NCI-H1694 (cell line): ENCODE measurements at places on chromosomes 4 and X.
A peak's percentile ranks its signal among the peaks of the same experiment; 100 is the strongest.

GRCh38 chr4:100880011-100880410 is 362.2 kb upstream of the EMCN start:
- no peak for DNase-seq

GRCh38 chrX:53950130-53950733 is 94.0 kb downstream of the PHF8 start:
- no peak for DNase-seq

- no peak for DNase-seq
These were observed 11.2 kb downstream of the CHST7 start for GRCh38 chrX:46584736-46585135.

- no peak for DNase-seq
These were observed 17.8 kb downstream of the PDCL2 start for GRCh38 chr4:55574252-55574651.

DNA sequence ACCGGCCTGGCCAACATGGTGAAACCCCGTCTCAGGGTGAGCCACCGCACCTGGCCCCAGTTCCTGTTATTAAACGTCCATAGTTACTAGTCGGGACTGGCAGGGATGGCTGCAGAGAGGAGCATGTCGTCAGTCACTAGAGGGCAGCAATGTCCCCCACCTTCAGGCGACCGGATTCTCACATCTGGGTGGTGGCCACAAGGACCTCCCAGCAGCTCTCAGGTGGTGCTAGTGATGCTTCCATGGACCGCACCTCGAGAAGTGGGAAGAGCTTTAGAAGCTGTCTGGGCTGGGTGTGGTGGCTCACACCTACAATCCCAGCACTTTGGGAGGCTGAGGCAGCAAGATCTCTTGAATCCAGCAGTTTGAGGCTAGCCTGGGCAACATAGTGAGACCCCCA is 13.3 kb upstream of the IL3RA start:
- DNase-seq: no peak

DNA sequence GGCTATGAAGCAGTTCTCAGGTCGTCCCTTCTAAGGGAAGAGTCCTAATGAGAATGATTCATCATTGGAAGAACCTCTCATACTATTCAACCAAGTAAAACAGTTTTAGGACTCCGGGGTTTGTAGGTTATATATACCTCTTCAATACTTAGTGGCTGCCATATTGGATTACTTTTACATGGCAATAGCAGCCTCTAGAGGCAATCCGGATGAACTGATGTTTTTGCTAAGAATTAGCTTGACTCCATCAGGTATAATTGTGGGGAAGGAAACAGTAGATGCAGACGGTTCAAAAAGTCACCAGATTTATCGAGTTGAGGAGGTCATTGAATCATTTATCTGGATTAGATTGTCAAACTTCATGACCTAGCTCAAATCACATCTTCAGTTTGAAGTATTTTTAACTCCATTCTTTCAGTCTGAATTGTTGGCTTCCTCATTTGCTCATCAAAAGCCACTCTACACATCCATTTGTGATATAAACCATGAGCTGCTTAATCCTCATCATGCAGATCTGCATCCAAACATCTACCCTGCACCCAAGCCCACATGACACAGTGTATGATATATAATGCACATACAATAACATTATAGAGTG is 28.4 kb downstream of the GUCY1B1 start:
- DNase-seq: peak; percentile 13

DNA sequence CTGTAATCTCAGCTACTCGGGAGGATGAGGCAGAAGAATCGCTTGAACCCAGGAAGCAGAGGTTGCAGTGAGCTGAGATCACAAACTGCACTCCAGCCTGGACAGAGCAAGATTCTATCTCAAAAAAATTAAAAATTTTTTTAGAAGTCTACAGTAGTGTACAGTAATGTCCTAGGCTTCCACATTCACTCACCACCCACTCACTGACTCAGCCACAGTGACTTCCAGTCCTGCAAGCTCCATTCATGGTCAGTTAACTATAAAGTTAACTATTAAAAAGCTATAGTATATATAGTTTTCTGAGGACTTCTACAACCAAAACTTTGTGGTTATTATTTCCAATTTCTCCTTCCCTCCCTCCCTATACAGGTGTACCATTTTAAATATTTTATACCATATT is 34.7 kb upstream of the NEUROG2 start:
- DNase-seq: no peak

DNA sequence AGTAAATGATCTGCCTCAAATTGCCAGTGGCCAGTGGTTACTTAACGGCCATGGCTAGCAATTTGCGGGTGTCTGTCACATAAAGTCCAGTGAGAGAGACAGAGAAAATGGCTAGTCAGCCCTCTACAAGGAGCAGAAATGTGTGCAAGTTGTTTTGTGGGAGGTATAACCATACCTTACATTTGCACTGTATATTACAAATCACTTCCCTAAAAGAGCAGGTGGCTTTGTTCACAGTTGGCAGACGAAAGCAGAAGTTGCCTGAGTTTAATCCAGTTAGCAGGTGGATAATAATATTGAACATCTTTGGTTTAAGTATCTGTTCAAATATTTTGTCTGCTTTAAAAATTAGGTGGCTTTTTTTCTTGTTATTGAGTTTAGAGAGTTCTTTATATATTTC is 15.6 kb downstream of the SRPX start:
- DNase-seq: no peak

GRCh38 chr4:110104661-110105060 is 93.8 kb downstream of the ELOVL6 start:
- no peak for DNase-seq

GRCh38 chrX:140180585-140180984 is 215.3 kb upstream of the CXorf66 start:
- no peak for DNase-seq

DNA sequence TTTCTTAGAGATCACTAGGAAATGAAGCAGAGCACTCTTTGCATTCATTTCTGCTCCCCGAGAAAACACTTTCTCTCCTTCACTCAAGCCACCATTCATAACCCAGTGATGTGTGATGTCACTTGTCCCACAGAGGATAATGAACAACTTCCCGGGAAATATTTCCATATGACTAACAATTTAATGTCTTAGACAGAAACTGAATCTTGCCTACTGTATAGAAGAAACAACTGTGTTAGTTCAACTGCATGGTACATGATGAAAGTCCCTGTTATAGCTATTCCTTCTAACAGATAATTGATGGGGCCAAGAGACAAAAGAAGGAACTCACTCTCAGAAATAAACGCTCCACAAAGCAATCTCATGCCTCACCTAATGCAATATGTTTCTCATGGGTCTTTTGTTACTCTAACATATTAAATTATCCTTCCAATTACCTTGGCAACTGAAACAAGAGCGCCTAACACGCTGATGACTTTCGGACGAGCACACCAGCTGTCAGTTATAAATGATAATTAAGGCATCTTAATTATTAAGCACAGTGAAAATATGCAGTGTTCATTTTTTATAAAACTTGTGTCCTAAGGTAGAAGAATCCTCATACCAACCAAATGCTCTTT is 113.7 kb upstream of the TLR3 start:
- DNase-seq: peak; percentile 40

DNA sequence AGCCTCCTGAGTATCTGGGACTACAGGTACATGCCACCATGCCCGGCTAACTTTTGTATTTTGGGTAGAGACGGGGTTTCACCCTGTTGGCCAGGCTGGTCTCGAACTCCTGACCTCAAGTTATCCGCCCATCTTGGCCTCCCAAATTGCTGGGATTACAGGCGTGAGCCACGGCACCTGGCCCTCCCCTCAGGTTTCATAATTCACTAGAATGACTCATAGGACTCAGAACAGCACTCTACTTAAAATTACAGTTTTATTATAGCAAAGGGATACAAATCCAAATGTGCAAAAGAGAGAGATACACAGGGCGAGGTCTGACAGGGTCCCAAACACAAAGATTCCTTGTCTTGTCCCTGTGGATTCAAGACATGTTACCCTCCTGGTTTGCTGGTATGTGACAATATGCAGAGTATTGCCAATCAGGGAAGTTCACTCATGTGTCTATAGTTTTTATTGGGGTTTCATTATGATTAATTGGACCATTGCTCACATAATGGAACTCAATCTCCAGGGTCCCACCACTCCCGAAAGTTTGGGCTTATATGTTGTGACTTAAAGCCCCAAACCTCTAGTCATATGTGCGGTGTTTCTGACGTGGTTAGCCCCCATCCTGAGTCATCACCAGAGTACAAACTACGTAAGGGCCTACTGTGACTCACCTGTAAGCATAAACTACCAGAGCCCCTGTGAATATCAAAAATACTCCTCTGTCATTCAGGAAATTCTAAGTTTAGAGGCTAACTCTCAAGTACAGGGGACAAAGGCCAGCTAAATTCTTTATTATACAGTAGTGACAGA is 5.2 kb downstream of the YIPF6 start:
- DNase-seq: no peak

DNA sequence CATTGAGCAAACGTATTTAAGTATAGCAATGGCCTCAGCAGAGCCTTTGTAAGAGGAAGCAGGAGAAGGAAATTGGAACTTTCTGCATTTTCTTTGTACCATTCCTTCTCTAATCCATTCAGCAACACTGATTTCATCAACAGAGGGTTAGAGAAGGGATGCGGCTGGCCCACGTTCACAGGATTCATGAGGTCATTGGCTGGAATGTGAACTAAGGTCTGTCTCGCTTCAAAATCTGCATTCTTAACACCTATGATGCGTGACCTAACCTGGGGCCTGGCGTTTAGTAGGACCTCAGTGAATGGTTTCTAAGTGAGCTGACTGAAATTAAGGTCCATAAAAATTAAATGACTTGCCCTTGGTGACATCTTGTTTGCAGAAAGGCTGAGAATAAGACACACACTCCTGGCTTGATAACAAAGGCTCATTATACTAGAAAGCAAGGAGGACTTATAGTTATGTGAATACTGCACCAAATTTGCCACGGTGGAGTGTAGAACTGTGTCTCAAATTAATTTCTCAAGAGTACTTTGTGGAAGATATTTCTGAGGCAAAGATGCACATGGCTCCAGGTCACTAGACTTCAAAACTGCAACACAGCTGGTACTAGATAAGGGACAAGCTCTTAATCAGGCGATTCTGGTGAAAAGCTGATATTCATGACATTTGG is 25.4 kb downstream of the FGFBP1 start:
- no peak for DNase-seq
